ENCODE measurements at places on chromosomes 1 and 21.

DNA sequence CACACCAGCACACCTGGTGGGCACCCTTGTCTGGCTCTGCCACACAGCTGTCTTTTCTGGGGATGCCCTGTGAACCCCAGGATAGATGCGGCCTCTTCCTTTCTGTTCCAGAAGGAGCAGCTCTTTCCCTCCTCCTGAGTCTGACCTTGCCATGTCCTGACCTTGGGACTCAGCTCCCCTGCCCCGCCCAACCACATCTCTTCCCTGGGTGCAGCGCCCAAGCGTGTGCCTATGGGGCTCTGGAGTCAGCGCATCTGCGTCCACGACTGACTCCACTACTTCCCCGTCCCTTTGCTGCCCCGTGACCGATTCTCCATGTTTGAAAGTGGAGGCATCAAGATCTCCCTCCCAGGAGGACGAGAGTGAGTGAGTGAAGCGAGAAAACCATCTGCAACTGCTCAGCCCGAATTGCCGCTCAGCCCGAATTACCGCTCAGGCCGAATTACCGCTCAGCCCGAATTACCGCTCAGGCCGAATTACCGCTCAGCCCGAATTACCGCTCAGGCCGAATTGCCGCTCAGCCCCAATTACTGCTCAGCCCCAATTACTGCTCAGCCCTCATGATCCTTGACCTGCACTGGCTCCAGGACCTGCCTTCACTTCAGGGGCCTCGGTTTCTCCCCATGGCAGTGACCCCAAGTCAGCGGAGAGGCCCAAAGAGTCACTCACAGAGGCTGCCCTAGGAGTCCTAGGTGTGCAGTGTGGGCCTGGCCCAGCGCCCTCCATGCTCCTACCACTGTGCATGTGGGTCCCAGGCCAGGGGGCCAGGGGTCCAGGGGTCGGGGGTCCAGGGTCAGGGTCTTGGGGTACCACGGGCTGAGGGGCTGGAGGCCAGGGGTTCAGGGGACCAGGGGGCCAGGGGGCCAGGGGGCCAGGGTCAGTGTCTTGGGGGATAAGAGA lies 18.6 kb upstream of the TTC34 start:
- no peak for DNase-seq

- no peak for DNase-seq
Measured at GRCh38 chr1:173149887-173150286, 57.2 kb downstream of the TNFSF4 start.

GRCh38 chr21:37224861-37225839 lies 42.0 kb downstream of the VPS26C start:
- DNase-seq, result no peak

GRCh38 chr1:19793360-19794046 lies 6.2 kb downstream of the TMCO4 start:
- no peak for DNase-seq

GRCh38 chr1:17732475-17732874 lies 22.7 kb upstream of the ACTL8 start:
- DNase-seq, result no peak

- no peak for DNase-seq
Measured at GRCh38 chr1:2879026-2879425, 77.5 kb upstream of the TTC34 start.

GRCh38 chr21:24217151-24217550 lies 1390.1 kb downstream of the MRPL39 start:
- DNase-seq, result no peak

- no peak for DNase-seq
Measured at GRCh38 chr1:23594927-23595353, 35.6 kb upstream of the ID3 start.

DNA sequence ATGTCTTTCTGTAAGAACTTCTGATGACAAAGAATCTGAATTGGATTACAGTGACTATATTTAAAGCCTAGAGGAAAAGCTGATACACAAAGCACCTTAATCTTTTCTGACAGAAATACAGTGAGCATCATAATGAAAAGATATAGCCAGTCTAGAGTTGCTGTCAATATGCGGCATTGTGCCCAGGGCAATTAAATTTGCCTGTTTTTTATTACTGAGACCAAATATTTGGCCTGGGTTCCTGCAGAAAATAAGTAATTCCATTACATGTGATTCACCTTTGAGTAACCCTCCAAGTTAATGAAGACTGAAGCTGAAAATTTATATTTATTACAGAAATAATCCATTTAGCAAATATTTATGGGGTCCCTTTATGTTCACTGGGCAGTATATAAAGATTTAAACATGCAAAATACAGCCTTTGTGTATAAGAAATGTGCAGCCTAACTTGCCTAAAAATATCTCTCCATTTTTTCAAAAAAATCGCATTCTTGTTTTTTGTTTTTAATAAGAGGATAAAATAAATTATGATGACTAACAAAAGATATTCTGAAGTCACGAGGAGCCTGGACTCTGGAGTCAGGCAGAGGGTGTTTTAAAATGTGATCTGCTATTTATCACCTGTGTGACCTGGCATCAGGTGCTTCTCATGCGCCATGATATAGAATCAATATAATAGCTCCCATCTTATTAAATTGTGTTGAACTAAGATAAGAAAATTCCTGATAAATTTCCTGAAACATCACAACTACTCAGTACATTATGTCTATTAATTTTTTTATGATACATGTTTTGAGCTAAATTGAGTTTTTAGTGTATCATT lies 83.6 kb downstream of the SGIP1 start:
- DNase-seq, result no peak

DNA sequence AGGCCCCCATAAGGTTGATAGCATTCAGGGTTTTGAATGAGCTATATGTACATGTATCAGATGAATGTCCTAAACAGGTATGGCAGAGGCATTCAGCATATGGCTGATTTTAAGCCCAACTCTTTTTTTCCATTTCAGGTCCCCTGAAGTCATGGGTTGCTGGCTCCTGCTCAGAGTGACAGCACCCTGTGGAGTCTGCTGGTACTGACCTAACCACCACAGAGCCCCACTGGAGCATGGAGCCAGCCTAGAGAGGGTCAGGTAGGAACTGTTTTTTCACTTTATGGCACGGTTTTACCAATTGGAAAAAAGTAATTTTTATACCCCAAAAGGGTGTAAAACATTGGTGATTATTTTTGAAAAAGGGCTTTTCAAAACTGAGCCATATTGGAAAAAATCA lies 82.5 kb upstream of the MPC2 start:
- DNase-seq, result no peak

DNA sequence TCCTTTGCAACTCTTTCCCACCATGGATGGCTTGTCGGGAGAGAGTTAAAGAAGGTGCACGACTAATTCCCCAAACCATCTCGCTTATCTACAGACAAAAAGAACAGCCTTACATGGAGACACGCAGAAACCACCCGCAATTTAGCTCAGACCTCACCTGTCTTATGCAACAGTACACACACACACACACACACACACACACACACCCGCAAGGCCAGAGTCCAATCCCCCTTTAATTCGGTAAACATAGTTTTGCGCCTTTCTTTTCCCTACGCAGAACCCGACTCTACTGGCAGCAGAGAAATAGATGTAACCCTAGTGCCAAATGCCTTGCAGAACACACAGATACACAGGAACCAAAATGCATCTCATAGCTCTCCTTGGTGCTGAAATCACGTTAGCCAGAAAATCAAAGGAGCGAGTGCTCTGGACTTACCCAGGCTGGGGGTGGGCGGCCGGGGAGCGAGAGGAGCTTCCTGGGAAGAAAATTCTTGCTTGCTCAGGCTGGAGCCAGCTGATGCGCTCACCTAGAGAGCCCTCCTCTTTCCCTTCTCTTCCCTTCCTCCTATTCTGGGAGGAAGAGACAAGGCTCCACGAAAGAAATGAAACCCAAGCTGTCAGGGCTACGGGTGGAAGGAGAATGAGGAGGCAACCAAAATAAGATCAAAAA lies 470 bp downstream of the TNR start:
- peak; percentile 53 for DNase-seq

GRCh38 chr1:2645143-2645542 lies 12.3 kb upstream of the MMEL1 start:
- DNase-seq, result no peak

DNA sequence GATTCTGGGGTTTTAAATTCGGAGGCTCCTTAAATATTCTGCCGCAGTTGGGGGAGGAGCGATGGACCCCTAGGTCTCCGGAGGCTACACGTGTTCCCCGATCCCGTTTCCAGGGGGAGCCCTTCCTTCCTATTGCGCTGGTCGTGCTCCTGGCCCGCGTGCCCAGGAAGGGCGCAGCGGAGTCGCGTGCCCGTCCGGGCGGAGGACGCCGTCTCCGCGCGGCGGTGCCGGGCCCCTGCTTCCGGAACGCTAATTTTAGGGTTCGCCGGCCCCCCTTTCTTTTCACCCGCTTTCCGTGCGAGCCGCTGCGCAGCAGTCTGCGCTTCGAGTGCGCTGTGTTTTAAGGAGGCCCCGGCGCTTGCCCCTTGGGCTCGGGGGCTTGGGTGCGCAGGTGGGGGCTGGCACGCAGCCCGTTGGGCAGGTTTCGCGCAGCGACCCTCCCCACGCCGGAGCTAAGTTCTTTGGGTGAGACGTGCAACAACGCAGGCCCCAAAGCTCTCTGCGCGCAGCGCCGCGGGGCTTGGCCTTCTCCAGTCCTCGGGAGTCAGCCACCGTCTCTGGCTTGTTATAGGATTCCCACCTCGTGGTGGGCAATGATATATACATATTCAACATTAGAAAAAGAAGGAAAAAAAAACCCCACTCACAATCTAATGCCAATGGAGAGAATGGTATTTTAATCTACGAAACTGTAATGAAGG lies 43.5 kb upstream of the DNAJC6 start:
- DNase-seq, result peak; percentile 35

DNA sequence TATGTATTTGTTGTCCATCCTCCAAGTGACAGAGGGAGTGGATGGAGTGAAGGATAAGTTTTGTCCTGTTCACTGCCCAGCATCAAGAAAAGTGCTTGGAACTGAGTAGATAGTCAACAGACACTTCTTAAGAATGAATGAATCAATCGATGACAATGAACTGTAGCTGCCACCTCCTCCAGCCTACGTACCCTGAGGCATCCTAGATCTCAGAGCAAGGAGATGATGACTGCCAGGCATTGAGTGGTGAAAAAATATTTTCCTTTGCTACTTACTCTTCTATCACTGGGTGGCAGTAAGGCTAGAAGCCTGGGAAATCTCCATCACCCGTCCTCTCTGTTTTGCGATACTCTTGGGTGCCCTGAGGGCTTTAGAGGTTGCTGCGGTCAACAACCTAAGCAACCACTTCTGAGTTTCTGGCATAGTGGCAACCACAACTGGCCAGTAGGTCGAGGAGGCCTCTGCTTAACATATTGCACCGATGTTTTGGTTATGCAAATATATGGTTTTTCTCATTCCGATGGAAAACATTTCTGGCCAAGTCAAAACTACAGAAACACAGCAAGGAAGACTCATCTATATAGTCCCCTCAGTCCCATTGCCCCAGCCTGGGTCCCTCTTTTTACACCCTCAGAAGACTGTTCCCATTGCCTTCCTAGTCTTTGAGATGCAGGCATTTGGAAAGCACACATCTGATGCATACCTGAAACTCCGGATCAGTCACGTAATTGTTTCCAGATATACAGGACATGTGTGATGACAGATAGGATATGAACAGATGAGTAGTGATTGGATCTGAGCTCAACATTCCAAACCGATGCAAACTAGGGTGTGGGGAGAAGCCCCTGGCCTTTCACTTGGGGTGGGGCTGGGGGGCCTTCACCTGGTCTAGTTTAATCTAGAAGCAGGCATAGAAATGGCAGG lies 136.8 kb downstream of the RUNX1 start:
- DNase-seq, result no peak

DNA sequence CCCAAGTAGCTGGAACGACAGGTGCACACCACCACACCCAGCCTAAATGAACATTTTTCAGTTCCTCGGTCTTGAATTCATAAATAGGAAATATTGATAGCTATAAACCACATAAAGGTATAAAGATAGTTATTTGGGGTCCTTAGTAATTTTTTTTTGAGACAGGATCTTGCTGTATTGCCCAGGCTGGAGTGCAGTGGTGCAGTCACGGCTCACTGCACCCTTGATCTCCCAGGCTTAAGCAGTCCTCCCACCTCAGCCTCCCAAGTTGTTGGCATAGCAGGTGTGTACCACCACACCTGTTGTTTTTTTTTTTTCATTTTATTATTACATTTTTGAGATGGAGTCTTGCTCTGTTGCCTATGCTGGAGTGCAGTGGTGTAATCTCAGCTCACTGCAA lies 3.7 kb upstream of the PPP1R15B start:
- no peak for DNase-seq

GRCh38 chr1:28915031-28915895 lies 894 bp downstream of the EPB41 start:
- peak; percentile 69 for DNase-seq

DNA sequence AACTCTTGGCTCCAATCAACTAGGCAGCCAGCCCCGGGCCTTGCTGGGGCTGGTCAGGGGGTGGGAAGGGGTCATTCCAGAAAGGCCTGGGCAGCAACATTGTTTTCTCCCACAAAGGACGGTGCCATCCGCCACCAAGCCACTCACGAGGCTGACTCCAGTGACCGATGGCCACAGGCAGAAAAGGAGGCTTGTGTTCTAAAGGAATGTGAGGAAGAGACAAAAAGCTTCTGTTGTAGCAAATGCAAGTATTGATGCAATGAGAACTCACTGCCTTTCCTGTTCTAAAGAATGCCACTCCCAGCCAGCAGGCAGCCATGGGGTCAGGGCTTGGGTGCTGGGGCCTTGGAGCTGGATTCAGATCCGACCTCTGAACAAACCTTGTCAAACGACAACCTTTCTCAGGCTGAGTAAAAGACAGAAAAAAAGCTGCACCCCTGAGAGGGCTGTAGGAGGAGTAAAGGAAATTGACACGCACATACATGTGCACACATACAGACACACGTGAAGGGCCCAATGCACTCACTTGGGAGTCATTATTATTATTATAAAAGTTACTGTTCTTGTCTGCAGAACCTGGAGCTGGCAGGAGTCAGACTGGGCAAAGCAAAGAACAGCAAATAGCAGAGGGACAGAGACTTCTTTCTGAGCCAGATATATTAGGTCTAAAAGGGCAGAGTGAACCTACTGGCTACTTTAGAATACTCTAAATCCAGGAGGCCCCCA lies 13.9 kb upstream of the PRMT2 start:
- no peak for DNase-seq

DNA sequence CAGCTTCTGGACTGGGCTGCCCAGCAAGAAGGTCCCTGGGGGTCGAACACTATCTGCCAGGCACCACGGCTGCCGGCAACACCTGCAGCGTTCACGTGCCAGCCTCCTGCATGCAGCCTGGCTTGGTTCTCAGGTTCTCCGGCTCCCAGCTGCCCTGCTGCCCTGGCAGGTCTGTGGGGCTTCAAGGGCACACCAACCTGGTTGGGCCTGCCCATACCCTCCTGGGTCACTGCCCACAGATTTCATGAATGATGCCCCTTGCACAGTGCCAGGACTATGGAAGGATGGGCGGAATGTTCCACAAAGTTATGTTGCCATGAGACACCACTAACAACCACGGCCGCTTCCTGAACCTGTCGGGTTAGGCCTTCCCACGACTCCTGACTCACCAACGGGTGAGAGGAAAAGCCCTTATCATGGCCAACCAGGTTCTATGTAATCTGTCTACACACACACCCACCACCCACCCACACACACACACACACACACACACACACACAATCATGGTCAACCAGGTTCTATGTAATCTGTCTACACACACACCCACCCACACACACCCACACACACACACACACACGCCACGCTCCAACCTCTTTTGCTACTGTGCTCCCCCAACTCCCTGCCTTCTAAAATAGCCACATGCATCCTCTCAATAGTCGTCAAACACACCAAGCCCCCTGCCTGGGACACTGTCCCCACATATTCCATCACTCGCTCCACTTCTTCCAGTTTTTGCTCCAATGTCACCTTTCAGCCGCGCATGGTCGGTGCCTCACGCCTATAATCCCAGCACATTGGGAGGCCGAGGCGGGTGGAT lies 32.2 kb downstream of the HSPG2 start:
- DNase-seq, result no peak

Data from cerebellar nuclear complex (tissue), 1 donor.